Right kidney (tissue), 9 donors: ENCODE measurements at places on chromosomes 5 and 9.
A peak's percentile ranks its signal among the peaks of the same experiment; 100 is the strongest.

DNA sequence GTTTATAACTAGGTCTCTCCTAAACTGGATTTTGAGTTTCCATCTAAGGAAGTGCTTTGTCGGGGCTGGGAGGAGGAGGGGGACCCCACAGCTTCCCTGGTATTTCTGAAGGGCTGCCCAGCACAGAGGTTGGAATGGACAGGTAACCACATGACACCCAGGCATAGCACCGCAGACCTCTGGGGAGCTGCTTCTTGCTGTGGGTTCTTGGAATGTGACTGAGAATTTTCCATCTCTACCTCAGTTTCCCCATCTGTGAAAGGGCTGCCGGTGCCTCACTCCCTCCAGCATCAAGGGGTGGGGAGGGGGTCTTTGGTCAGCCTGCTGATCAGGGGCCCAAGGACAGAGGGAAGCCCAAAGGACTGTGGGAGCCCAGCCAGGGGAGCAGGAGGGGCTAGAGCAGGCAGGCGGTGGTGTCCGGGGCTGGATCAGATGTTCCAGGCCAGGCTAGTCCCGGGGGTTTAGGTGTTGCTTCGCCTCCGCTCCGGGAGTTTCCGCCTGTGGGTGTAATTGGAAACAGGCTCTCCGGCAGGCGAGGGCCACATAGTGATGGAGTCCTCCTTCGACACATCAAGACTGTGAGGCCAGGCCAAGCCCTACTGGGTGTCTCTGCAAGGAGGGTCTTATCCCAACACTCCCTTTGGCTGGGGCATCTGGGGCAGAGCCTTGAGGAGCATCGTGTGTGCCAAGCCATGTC is 3.3 kb downstream of the OLFML2A start:
- no peak for DNase-seq

DNA sequence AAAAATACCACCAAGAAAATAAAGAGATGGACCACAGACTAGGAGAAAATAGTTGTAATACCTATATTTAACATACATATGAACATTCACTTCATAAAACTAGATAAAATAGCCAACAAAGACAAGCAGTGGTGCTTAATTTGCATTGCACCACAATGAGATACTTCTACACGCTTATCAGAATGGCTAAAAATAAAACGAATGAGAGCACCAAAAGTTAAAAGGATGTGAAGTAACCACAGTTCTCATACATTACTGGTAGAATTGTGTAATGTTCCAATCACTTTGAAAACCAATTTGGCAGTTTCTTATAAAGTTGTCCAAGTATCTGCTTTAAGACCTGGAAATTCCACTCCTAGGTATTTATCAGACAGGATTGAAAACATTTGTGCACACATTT is 198.9 kb upstream of the SGCD start:
- DNase-seq: no peak

GRCh38 chr5:174423558-174423957 is 300.8 kb upstream of the MSX2 start:
- DNase-seq: no peak

DNA sequence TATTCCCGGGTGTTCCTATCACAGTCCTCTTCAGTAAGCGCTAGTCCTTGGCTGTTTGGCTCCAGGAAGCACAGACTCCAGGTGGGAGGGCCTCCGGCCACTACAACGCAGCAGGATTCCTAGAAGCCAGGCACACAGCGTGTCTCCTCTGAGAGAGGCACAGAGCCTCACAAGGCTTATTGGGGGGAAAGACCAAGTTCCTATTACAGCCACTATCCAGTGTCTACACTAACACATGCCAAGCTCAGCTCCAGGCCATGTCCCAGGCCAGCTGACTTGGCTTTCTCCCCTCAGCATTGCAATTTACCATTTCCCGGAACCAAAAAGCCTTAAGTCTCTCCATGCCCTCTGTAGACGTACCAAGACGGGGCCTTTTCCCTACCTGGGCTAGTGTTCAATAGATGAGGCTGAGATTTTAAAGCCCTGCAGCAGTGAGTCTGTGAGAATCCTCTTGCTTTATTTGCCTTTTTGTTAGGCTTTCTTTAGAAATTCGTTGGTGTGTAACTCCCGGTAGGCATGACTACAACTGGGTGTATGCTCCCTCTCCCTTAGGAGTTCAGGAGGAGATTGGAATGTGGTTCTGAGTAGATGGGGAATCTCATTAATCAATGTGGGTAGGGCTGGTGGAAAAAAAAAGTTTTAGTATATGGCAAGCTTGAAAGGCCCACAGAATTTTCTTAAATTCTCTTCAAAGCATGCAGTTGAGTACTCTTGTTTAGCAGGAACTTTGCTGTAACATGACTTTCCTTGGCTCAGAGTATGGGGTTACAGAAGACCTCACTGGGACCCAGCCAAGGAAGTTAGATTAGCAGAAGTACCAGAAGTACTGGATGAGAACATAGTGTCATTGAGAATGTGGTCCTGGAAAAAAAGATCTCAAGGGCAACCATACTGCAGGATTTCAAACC is 84.3 kb upstream of the SLC1A3 start:
- no peak for DNase-seq

DNA sequence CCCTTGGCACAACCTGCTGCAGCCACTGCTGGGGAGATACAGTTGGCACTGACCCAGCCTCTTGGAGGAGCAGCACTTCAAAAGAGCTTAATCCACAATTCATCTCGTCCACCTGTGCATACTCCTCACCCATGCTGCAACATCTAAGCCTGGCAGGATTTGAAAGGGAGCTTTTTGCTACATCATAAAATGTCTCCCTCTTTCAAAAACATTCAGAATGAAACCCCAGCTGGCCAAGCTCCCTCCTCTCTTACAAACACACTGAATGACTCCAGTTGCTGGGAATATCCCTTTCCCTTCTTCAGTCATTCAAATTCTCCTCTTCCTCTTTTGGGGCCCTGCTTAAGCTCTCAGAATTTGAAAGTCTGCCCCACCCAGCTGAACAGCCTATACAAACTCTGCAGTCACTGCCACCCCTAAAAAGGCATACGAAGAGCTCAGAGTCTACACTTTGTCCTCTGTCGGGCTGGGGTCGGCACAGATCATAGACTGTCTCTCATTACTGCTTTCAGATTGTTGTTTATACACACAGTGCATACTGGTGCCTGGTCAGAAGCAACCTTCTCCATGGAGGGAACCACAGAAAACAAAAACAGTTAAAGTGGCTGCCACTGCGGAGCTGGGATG is 8.8 kb upstream of the C5orf15 start:
- no peak for DNase-seq

GRCh38 chr5:58263296-58263695 is 196.6 kb downstream of the PLK2 start:
- DNase-seq: no peak

DNA sequence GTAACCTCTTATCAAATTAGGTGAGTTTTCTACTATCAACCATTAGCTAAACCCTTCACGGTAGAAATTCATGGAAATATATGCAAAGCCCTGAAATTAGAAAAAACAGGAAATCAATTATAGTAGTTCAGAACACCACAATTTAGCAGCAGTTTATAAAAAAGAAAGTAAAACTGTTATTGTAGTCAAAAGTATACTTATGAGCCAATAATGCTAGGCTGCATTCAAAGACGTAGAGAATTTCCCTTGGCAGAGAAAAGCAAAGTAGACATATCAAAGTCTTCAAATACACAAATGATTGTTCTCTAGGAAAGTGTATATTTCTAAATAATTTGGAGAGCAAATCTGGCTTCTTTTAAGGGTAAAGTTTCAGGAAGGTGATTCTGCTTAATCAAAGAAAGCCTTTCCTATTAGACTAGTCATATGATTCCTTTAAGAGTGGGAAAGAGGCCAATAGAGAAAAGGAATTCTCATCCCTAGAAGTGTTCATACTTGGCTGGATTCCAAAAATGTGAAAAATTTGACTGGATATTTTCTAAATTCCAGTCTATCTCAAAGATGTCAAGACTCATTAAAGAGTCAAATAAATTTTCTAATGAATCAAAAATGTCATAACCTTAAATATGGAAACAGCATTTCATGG is 185.5 kb downstream of the SMC2 start:
- DNase-seq: no peak

DNA sequence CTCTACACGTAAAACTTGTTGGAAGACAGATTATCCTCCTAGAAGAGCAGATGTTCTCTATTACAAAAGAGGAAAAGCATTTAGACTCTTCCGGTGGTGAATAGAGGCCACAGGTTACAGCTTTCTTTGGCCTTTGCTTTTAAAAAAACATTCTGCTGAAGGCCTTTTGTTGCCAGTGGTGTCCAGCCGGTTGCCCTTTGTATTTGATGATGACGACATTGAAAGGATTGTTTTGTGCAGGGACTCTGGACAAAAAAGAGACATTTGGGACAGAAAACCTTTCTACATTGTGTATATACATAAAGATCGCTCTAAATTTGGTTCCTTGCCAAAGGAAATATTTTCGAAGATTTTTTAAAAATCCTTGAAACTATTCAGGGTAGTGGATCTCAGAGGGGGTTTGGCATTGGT is 180.3 kb downstream of the C9orf152 start:
- peak; percentile 30 for DNase-seq

GRCh38 chr5:79135790-79136553 is 24.4 kb downstream of the BHMT start:
- DNase-seq: no peak
